ENCODE measurements at places on chromosomes 12 and 14.

- DNase-seq, result no peak
These were observed 69.5 kb downstream of the GPR135 start for GRCh38 chr14:59395672-59396071.

- DNase-seq, result no peak
These were observed 73.7 kb upstream of the USP44 start for GRCh38 chr12:95625012-95625411.

- no peak for DNase-seq
These were observed 320.6 kb downstream of the RAD51B start for GRCh38 chr14:68140076-68140741.

DNA sequence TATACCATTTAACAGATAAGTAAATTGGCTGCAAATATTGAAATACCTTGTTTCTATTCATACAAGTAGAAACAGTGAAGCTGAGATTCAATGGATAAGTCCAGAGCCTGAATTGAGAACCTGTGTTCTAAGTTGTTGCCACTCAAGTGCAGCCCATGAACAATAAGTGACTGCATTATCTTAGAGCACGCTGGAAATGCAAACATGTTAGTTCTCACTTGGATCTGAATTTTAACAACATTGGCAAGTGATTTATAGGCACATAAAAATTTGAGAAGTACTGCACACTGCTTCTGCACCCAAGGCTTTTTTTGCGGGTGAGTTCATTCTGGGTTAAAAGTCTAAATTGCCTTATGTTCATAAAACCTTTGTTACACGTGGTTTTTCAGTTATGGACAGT, 484.3 kb downstream of the NAV3 start:
- DNase-seq, result no peak

DNA sequence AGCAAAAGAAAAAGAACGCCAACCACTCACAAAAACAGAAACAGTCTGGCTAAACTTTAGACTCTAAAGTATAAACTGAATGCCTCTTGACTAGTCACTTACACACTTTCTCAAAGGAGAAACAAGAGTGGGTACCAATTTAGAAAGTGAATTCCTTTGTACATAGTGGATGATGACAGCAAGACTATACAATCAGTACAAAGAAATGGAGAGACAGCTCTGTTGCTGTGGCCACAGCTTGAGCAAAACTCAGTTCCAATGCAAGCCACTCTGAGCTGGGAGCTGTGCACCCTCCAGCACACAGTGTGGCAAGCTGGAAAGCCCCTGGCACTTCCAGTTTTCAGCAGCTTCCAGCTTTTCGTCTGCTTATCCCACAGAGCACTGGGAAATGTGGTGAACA, 21.7 kb downstream of the NT5DC3 start:
- no peak for DNase-seq

DNA sequence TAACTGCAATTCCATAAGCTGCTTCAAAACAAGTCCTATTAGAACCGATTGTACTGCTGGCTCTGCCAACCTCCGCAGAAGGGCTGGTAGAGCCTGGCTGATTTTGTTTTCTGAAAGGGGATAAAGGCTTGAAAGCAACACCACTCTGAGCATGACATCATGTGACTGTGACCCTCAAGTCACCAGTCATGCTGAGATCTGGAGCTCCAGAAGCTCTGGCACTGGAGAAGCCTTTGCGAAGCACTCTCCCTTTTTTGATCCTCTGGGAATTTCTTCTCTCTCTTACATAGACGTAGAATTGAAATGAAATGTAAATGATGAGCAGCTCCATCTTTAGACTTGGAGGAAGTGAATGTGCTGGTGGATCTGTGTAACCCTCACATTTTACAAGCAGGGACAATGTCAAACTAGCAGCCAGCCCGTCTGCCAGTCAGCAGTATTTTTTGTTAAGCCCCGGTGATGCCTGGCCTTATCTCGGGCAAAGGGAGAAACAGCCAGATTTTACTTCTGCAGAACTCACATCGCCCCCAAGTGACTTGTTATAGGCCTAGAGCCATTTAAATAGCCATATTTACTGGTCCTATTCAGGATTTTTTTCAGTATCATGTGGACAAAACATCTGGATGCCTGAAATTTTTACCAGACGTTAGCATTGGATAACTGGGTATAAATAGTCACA, 112.1 kb upstream of the NPAS3 start:
- DNase-seq, result no peak

GRCh38 chr12:89217472-89217871, 134.8 kb downstream of the DUSP6 start:
- no peak for DNase-seq

- DNase-seq, result no peak
These were observed 39.1 kb downstream of the MBIP start for GRCh38 chr14:36281309-36281708.

DNA sequence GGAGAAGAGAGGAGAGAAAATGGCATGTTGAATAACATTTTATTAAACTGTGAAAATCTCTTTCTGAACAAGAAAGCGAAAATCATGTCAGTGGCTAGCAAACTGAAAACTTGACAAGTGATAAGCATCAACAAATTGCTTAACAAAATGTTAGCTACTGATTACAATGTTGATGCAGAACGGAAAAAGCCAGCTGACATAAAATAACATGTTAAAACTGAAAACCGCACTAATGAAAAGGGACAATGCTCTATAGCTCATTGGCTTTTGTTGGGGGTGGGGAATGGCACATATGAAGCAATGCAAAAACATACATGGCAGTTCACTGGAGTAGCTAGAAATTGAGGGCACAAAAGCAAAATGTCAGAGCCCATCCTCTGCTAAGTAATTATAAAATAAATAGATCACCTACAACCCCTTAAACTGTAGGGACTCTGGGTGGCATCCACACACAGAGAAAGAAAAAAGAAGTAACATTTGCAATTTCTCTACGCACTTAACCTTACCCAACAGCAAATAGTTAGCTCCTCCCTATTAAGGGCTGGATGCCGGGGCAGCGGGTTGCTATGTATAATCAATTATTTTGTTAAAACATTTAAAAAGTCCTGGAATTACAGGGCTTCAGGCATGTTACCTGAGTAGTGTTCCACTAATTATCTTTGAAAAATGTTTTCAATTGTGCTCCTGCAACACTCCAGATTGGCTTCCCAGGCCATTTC, 129.2 kb upstream of the USP15 start:
- no peak for DNase-seq

DNA sequence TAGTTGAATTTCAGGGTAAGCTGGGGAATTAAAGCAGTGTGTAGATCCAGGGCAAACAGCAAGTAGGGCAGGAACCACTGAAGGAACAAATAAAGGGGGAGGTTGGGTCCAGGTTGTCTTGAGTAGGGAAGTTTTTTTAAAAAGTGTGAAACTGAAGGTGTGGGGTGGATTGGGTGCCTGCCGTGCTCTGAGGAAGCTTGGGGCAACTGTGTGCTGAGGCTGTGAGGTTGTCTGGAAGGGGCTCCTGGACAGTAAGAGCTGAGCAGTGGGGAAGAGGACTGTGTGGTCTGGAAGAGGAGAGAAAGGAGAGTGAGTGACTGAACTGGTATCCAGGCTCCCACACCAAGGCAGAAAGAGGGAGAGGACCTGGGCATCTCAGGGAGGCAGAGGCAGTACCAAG, 10.9 kb upstream of the GPR162 start:
- peak; percentile 1 for DNase-seq

DNA sequence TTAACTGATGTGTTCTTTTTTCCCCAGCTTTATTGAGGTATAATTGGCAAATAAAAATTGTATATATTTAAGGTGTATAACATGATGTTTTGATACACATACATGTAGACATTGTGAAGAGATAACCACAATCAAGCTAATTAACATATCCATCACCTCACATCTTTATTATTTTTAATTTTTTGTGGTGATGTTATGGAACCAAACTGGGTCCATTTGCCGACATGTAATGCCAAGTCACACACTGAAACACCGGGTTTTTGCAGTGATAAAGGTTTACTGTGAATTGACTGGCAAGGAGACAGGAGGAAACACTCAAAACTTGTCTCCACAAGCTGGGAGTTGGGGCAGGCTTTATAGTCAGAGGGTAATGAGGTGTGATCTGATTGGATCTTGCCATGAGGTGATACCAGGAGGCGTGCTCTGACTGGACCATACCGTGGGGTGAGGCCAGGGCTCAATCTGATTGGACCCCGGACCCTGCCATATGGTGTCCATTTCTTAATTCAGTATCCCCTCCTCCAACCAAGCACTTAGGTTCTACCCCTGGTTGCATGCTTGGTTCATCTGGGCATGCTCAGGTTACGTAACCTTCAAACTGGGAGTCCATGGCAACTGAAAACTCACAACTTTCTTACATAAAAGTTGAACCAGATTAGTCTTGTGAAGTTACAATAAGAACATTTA, 11.8 kb upstream of the WSCD2 start:
- DNase-seq, result no peak

DNA sequence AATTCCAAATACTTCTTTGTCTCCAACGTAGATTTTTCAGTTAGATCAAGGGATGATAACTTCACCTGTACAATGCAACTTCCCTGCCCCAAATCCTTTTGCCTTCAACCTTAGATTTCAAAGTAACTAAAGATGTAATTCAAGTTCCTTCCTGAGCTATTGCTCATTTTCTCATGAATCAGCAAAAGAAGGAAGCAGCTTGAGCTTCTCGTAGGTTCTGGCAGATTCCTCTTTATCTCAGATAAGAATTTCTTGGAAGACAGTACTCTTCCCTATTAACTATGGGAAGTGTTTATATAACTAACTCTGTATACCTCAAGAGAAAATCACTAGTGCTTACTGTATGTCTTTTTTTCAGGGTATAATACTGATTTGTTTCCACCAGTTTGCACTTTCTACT, 203.8 kb downstream of the RASSF9 start:
- no peak for DNase-seq

- no peak for DNase-seq
These were observed 2.3 kb upstream of the JPH4 start for GRCh38 chr14:23580948-23581281.

DNA sequence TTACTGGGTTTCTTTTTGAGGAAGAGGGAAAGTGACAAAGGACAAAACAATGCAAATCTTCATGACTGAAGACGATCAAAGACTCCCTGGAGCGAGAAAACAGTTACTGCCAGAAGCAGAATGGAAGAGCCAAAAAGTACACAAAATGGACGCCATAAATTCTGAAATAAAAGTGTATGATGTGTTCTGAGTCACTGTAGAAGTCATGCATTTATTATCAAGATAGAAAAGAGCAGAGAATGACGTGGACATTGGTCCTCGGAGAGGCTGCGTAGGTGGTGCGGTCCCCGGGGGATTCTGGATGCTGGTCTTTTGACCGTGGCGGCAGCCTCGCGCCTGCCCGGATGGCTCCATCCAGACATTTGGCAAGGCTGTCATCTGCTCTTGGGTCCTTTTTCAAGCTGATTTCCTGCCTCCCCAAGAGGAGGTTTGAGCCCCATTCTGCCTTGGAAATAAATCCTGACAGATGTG, 52.8 kb downstream of the C14orf132 start:
- DNase-seq, result no peak

DNA sequence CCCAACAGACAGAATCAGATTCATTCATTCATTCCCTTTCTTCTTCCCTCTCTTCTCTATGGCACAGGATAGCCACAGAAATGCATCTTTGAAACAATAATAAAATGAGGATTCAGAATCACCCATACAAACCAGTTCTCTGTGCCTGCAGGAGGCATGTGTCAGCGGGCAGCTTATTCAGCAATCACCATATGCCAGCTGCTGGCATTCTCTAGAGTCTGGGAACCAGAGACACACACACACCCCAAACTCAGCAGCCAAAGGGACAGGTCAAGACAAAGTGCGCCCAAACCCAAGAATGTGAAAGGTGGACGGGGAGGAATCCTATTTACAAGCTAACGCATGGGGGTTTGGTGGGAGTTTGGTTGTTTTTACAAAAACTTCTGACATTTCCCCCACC, 14.1 kb downstream of the ARF3 start:
- no peak for DNase-seq

DNA sequence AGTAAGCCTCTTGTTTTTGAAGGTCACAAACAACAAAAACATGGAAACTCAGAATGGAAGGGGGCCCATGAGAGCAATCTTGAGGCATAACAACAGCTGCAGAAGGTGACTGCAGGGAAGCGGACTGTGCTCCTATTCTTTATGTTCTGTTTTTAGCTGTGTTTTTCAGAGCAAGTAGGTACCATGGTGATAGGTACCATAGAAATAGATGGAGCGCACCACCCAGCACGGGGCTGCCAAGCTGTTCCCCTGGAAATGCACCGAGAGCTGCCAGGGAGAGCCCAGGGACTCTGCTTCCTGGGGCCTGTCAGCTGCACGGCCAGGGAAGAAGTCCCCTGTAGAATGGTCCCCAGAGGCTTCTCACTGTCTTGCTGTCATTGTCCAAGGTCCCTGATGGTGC, 32.8 kb downstream of the DGLUCY start:
- no peak for DNase-seq

- no peak for DNase-seq
These were observed 57.5 kb upstream of the TMEM263 start for GRCh38 chr12:106897981-106898901.

- no peak for DNase-seq
These were observed 14.6 kb downstream of the GPR84 start for GRCh38 chr12:54349679-54350078.

- no peak for DNase-seq
These were observed 349.8 kb downstream of the ZFP36L1 start for GRCh38 chr14:68442828-68443629.

DNA sequence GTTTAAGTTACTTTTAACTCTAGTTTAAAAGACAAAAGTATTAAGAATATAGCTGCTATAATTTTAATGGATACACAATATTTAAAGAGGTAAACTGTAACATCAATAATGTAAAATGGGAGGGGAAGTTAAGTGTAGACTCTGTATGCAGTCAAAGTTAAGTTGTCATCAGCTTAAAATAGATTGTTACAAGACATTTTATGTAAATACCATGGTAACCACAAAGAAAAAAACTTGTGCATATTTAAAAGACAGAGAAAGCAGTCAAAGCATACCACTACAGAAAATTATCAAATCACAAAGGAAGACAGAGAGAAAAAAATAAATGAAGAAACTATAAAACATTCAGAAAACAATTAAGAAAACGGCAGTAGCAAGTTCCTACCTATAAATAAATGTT, 73.3 kb downstream of the CEP128 start:
- DNase-seq, result no peak

- DNase-seq, result no peak
These were observed 203.6 kb downstream of the NUAK1 start for GRCh38 chr12:105935106-105935505.

- DNase-seq, result no peak
These were observed 165.3 kb downstream of the ALX1 start for GRCh38 chr12:85445060-85445938.

DNA sequence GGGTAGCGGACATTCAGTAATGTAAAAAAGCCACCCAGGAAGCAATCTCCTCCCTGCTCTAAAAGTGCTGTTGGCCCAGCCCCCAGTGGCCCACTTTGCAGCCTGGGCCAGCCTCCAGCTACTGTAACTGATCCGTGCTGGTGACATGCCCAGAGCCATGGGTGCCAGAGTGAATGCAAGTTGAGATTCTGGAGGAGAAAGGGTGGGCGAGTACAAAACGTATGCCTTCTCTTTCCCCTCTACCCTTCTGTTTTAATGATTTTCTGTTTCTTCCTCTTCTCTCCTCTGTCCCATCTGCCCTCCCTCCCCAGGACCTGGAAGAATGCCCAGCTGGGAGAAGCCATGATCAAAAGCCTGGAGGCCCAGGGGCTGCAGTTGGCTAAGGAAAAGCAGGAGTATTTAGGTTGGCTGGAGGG, 16.9 kb downstream of the PLEKHD1 start:
- no peak for DNase-seq

GRCh38 chr12:78359520-78359919, 505.1 kb upstream of the SYT1 start:
- DNase-seq, result no peak

Data from HuH-7.5 (cell line).